ENCODE measurements at places on chromosomes 13 and 19.

- no peak for DNase-seq
Observed at GRCh38 chr13:40875583-40875982, 86.2 kb downstream of the SLC25A15 start.

DNA sequence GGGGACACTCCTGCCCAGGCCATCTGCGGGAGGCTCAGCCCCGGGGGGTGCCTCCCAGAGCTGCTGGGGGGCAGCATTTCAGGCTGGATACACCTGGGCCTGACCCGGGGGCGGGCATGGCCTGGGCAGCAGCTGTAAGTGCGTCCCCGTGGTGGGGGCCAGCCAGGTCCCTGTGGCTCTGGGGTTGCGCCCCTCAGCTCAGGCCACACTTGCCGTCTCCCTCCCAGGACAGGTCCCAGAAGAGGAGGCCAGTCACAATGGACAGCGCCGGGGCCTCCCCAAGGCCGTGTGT is 11.6 kb downstream of the CBARP start:
- no peak for DNase-seq

GRCh38 chr13:100423375-100423774 is 165.2 kb downstream of the GGACT start:
- no peak for DNase-seq

DNA sequence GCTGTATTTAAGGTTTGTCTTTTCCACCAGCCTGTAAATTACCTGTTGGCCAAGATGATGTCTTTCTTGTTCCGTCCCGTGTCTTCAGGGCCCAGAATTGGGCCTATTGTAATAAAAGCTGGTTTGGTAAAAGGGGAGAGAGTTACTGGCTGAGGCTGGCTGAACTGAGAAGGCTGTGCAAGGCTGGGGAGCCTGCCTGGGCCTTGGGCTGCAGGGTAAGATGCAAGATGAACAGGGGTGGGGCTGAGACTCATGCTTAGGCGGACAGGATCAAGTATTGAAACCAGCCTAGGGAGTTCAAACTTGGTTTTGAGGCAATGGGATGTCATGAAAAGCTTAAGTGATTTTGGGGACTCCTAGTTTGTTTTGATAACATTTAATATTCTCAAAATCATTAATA is 142.3 kb downstream of the PCCA start:
- DNase-seq, result no peak

- no peak for DNase-seq
Observed at GRCh38 chr13:107379407-107380155, 811.6 kb upstream of the ARGLU1 start.

- peak; percentile 73 for DNase-seq
Observed at GRCh38 chr19:4831304-4831978, at the start of gene TICAM1. TICAM1 (minus strand) TSS chr19:4831712; CDS start chr19:4818377, 13,335 bp downstream.

Data from RPMI7951 (cell line).